KG1 (cell line): ENCODE measurements at places on chromosomes 2 and 18.
A peak's percentile ranks its signal among the peaks of the same experiment; 100 is the strongest.

DNA sequence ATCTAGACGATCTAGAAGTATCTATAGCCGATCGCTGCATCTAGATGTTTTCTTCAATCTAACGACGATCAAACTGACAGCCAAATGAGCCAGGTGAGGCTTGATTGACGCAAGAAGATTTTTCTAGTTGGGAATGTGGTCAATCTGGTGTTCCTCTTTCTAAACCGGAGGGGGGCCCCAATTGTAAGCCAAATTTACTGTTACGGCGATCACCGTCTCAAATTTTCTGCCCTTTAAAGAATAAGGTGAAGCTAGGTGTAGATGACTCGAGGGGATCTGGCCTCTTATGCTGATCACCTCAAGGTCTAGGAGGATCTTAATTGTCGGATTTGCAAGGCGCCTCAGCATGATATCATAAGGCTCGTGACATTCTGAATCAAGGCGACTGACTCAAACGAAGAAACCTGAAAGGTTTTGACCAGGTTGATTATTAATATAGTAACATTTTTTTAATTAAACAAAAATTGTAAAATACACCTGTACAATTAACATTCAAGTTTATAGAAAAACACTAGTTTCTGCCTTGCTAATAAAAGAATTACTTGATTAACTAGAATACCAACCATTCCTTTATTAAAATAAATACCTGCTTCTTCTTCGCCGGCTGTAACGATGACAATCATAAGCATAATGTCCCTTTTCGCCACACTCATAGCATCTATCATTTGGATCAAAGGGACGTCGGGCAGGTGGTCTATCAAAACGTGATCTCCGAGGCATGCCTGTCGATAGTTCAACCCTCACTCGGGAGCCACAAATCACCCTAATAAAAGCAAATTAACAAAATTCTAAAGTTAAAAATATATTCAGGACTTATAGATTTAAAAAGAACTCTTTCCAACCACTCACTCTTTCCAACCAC lies 2.0 kb downstream of the SRSF7 start:
- no peak for DNase-seq

DNA sequence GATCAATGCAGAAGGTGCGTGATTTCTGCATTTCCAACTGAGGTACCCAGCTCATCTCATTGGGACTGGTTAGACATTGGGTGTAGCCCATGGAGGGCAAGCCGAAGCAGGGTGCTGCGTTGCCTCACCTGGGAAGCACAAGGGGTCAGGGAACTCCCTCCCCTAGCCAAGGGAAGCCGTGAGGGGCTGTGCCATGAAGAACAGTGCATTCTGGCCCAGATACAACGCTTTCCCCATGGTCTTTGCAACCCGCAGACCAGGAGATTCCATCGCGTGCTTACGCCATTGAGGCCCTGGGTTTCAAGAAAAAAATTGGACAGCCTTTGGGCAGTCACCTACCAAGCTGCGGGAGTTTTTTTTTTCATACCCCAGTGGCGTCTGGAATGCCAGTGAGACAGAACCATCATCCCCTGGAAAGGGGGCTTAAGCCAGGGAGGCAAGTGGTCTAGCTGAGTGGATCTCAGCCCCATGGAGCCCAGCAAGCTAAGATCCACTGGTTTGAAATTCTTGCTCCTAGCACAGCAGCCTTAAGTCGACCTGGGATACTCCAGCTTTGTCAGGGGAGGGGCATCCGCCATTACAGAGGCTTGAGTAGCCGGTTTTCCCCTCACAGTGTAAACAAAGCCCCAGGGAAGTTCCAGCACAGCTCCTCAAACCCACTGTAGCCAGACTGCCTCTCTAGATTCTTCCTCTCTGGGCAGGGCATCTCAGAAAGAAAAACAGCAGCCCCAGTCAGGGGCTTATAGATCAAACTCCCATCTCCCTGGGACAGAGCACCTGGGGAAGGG lies 21.7 kb downstream of the TFPI start:
- no peak for DNase-seq

DNA sequence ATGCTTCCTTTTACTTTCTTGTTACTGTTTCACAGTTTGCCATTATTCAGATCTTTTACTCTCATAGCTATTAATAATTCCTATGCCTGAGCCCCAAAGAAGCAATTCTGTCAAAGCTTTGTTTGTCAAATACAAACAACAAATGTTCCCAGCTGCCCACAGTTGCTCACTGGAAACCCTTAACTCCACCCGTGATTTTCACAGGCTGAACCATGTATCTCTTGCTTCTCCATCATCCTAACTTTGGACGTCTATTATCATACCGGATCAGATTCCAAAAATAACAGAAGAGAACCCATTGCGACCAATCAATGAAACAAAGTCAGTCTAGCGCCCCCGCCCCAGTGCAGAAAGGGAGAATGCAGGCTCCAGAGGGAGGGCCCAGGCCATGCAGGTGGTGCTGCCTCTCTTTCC lies 24.2 kb downstream of the COLEC12 start:
- DNase-seq = no peak

- peak; percentile 14 for DNase-seq
These were observed 113.0 kb downstream of the TGFA start for GRCh38 chr2:70440621-70441020.

GRCh38 chr2:173997753-173998152 lies 32.6 kb upstream of the SP3 start:
- no peak for DNase-seq

- no peak for DNase-seq
These were observed 26.8 kb downstream of the SH3YL1 start for GRCh38 chr2:236993-237539.

- DNase-seq = no peak
These were observed at the start of gene APOB for GRCh38 chr2:21043744-21044532. Gene APOB (minus strand): TSS chr2:21044073. CDS start chr2:21043945, 128 bp downstream.

DNA sequence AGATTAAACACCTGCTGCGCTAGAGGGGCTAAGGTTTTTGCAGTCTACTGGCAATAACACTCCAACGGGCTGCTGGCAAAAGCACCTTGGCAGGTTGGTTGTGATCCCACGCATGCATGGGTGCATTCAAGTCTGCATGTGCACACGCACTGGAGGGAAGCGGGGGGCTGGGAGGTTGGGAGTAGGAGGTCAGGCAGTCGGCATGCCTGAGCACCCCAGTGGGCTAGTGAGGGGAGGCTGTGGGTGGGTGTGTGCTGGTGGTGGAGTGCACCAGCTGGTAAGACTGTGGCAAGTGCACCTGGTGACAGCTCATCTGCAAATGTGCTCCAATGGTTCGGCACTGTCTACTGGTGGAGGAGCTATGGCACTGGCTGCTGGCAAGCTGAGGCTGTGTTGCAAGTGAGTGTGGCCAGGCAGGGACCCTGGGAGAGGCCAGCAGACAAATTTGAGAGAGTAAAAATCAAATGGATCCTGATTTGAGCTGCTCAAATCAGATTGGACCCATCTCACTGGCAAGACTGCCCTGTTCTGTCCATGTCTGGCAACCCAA lies 460.6 kb upstream of the DSEL start:
- no peak for DNase-seq
